ENCODE measurements at places on chromosomes 5 and 9. TPM values are rescaled to one million over a fixed set of nuclear protein-coding genes. Genes with fewer than 3 reads are reported as not detected.

GRCh38 chr5:69271376-69271775, 36.7 kb downstream of the CDK7 start:
- H3K4me3 ChIP-seq = no peak overlapping the region
- DNase-seq = no peak
- H3K27me3 ChIP-seq = no peaks in the 10 kb centered on the region
- peaks cover 26% of the 10 kb centered on the region for H3K36me3 ChIP-seq

DNA sequence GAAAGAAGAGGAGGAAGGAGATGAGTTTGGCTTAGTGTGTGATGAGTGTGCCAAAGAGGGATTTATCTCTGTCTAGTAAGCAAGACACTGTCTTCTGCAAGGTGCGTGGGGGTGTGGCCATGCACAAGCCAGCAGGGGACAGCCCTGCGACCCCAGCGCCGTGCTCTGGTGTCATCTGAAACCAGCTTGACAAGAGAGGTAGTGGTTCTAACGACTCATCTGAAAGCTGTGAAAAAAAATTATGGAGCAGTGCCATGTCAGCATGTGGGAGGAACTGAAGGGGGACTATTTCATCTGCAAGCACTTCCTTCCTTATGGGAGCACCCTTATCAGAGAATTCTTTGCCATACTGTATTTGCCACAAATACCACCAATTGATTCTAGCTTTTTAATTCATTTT, 398.6 kb downstream of the PSAT1 start:
- H3K27me3 ChIP-seq = no peaks in the 10 kb centered on the region
- no peaks in the 10 kb centered on the region for H3K4me1 ChIP-seq
- H3K27ac ChIP-seq = no peak overlapping the region
- no peak for DNase-seq
- H3K36me3 ChIP-seq = no peaks in the 10 kb centered on the region
- H3K4me3 ChIP-seq = no peak overlapping the region

DNA sequence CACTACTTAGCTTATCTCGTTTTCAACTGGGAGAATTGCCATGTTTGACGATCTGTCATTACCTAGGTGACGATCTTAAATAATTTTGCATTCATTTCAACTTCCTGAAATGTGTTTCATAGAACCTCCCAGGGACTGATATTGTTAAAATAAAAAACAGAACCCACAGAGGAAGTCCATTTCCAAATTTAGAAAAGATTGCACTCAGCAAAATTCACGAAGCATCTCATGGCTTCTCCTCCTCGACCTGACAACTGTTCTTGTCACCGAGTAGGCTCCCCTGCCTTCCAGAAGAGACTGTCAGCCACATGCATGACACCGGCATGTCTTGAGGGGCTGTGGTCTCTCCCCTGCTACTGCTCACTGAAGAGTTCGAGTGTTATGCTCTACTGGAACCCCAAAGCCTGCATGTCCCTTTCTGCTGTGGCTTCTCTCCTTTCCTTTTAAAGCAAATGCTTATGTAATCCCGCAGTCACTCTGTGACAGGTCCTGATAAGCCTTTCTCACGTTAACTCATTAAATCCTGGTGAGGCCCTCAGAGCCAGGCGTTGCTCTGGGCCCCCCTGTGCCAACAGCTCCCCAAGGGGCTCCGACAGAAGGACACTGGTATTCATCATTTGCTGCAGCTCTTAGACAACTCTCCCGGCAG, 26.8 kb upstream of the ANKRD33B start:
- peaks cover 17% of the 10 kb centered on the region for H3K4me1 ChIP-seq
- H3K27ac ChIP-seq = no peak overlapping the region
- H3K27me3 ChIP-seq = no peaks in the 10 kb centered on the region

DNA sequence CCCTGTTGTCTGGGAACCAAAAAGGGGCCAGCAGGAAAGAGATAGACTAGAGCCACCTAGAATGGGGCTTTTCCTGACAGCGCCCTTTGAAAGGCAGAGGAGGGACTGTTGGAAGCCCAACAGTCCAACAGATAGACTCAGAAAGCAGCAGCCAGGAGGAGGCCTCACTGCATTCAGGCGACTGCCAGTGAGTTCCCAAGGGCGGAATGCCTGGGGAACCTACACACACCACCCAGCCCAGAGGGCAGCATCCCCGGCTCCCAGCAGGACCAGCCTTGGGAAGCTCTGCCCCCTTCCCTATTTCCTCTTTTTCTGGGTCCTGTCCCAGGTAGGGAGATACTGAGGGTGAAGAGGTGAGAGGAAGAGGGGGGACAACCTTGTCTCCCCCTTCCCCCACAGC, 192.4 kb upstream of the KLF4 start:
- no peak for DNase-seq
- H3K36me3 ChIP-seq = no peaks in the 10 kb centered on the region
- no peak overlapping the region for H3K27ac ChIP-seq

The GFM2 gene
- 42.0 TPM for total RNA-seq

The PRSS3 gene
- 11.5 TPM for total RNA-seq

- H3K27me3 ChIP-seq = peaks cover 3% of the 10 kb centered on the region
- H3K27ac ChIP-seq = peak overlapping the region; percentile 76
- peaks cover 19% of the 10 kb centered on the region for H3K4me1 ChIP-seq
- no peaks in the 10 kb centered on the region for H3K36me3 ChIP-seq
These were observed 911 bp downstream of the ABLIM3 start for GRCh38 chr5:149141957-149142851.

- H3K27ac ChIP-seq = no peak overlapping the region
- no peak overlapping the region for H3K4me3 ChIP-seq
- peaks cover 17% of the 10 kb centered on the region for H3K4me1 ChIP-seq
- H3K36me3 ChIP-seq = peaks cover 8% of the 10 kb centered on the region
- DNase-seq = no peak
These were observed 53.4 kb downstream of the TENT4A start for GRCh38 chr5:6766604-6767093.

DNA sequence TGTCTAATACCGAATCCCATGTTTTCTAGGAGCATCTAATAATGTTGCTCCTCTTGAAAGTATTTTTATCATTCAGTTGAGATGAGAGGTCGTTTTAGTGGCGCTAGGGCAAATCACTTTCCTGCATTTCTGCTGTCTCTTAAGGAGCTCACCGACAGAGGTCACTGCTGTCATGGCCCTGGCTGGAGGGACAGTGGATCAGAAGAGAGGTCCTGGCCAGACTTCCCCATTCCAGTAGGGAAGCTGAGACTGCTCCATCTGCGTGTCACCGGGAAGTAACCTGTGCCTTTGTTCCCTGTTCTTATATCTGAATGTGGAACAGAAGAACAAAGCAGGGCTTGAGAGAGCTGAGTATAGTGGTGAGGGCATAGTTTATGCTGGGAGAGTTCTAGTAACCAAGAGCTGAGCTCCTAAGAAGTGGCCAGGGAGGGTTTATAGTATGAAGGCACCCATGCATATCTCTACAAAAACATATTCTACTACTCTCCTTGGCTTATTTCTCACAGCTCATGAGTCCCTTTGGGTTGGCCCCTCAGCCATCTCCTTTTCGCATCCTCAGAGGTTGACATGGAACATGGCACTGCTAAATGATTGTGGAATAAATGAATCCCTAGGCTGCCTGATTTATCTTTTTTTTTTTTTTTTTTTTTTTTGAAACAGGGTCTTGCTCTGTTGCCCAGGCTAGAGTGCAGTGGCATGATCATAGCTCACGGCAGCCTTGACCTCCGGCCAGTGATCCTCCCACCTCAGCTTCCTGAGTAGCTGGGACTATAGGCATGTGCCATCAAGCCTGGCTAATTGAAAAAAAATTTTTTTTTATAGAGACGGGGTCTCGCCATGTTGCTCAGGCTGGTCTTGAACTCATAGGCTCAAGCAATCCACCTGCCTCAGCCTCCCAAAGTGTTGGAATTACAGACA, 27.2 kb downstream of the ATP6V0E1 start:
- no peaks in the 10 kb centered on the region for H3K36me3 ChIP-seq
- H3K4me1 ChIP-seq = peaks cover 14% of the 10 kb centered on the region
- DNase-seq = no peak
- no peak overlapping the region for H3K4me3 ChIP-seq
- no peaks in the 10 kb centered on the region for H3K27me3 ChIP-seq

GRCh38 chr5:115243412-115243811, 19.3 kb downstream of the PGGT1B start:
- H3K36me3 ChIP-seq = peaks cover 4% of the 10 kb centered on the region
- no peak for DNase-seq
- H3K27ac ChIP-seq = no peak overlapping the region

GRCh38 chr9:118503236-118503635, 799.0 kb downstream of the TLR4 start:
- no peaks in the 10 kb centered on the region for H3K36me3 ChIP-seq
- H3K4me3 ChIP-seq = no peak overlapping the region
- H3K27me3 ChIP-seq = no peaks in the 10 kb centered on the region
- H3K27ac ChIP-seq = no peak overlapping the region
- H3K4me1 ChIP-seq = no peaks in the 10 kb centered on the region
- no peak for DNase-seq

- DNase-seq = no peak
- no peaks in the 10 kb centered on the region for H3K36me3 ChIP-seq
- H3K4me1 ChIP-seq = peaks cover 5% of the 10 kb centered on the region
- no peak overlapping the region for H3K27ac ChIP-seq
- H3K27me3 ChIP-seq = no peaks in the 10 kb centered on the region
These were observed 91.8 kb upstream of the MVB12B start for GRCh38 chr9:126234681-126235335.

DNA sequence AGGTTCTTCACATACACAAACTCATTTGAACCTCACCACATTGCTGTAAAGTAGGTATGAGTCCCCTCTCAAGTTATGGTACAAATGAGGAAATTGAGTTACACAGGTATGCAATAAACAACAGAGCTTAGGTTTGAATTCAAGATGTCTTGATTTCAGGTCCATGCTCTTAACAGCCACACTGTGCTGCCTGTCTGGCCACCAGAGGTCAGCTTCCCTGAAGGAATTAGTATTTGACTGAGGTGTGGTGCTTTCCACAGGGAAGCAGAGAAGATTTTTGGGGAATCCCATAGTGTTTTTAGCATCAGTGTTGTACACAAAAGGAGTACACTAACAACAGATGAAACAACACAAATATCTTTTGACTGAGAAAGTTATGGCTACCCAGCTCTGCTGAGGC, 94.4 kb upstream of the ITGA1 start:
- no peak overlapping the region for H3K27ac ChIP-seq
- no peak overlapping the region for H3K4me3 ChIP-seq
- DNase-seq = peak; percentile 11
- no peaks in the 10 kb centered on the region for H3K4me1 ChIP-seq

GRCh38 chr5:104909803-104910202, 1347.2 kb upstream of the NUDT12 start:
- no peaks in the 10 kb centered on the region for H3K27me3 ChIP-seq
- no peak overlapping the region for H3K4me3 ChIP-seq
- no peaks in the 10 kb centered on the region for H3K4me1 ChIP-seq

The MSMP gene
- total RNA-seq = not detected

The TIMD4 gene
- total RNA-seq = 0.40 TPM

- H3K27ac ChIP-seq = no peak overlapping the region
- no peaks in the 10 kb centered on the region for H3K36me3 ChIP-seq
- no peak overlapping the region for H3K4me3 ChIP-seq
- H3K27me3 ChIP-seq = no peaks in the 10 kb centered on the region
- H3K4me1 ChIP-seq = peaks cover 16% of the 10 kb centered on the region
- DNase-seq = no peak
These were observed 19.1 kb downstream of the DUSP1 start for GRCh38 chr5:172751761-172752510.

The NOXA1 gene
- total RNA-seq = 1.4 TPM

- no peak overlapping the region for H3K27ac ChIP-seq
- DNase-seq = no peak
- H3K36me3 ChIP-seq = peaks cover 23% of the 10 kb centered on the region
These were observed 45.6 kb downstream of the CFAP90 start for GRCh38 chr5:7805379-7805778.

- H3K27me3 ChIP-seq = no peaks in the 10 kb centered on the region
- no peak overlapping the region for H3K27ac ChIP-seq
- DNase-seq = no peak
- H3K36me3 ChIP-seq = peaks cover 4% of the 10 kb centered on the region
- H3K4me1 ChIP-seq = no peaks in the 10 kb centered on the region
These were observed 13.6 kb downstream of the NNT start for GRCh38 chr5:43616535-43616934.

GRCh38 chr5:76801159-76801802, 17.5 kb upstream of the F2RL1 start:
- no peak overlapping the region for H3K27ac ChIP-seq
- DNase-seq = no peak
- H3K36me3 ChIP-seq = no peaks in the 10 kb centered on the region
- H3K4me1 ChIP-seq = peaks cover under 1% of the 10 kb centered on the region

The HSPB3 gene
- 0.33 TPM for total RNA-seq

The PCDHGC4 gene
- total RNA-seq = 20.0 TPM

DNA sequence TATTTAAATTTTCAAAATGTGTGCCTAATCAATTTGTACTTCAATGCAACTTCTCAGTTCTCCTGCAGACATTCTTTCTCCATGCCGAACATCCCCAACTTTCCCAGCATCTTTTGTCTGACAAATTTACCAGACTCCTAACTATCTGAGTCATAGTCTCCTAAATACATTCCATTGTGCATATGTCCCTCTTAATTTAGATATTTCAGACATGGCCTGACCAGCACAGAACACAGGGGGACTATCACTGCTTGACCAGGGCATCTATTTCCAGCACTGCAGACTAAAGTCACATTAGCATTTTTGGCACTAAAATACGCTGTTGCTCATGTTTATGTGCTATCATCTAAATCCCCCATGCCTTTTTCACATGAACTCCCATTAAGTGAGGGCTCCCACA, 71.9 kb downstream of the ITGA1 start:
- no peaks in the 10 kb centered on the region for H3K36me3 ChIP-seq
- no peak overlapping the region for H3K27ac ChIP-seq
- H3K4me1 ChIP-seq = no peaks in the 10 kb centered on the region
- no peak for DNase-seq
- no peaks in the 10 kb centered on the region for H3K27me3 ChIP-seq
- H3K4me3 ChIP-seq = no peak overlapping the region

The CARTPT gene
- 17.0 TPM for total RNA-seq

- H3K27me3 ChIP-seq = no peaks in the 10 kb centered on the region
- no peak for DNase-seq
- peak overlapping the region; percentile 44 for H3K27ac ChIP-seq
- peaks cover 3% of the 10 kb centered on the region for H3K4me1 ChIP-seq
- peak overlapping the region; percentile 74 for H3K4me3 ChIP-seq
These were observed 3.6 kb downstream of the NR3C1 start for GRCh38 chr5:143399616-143400540.

DNA sequence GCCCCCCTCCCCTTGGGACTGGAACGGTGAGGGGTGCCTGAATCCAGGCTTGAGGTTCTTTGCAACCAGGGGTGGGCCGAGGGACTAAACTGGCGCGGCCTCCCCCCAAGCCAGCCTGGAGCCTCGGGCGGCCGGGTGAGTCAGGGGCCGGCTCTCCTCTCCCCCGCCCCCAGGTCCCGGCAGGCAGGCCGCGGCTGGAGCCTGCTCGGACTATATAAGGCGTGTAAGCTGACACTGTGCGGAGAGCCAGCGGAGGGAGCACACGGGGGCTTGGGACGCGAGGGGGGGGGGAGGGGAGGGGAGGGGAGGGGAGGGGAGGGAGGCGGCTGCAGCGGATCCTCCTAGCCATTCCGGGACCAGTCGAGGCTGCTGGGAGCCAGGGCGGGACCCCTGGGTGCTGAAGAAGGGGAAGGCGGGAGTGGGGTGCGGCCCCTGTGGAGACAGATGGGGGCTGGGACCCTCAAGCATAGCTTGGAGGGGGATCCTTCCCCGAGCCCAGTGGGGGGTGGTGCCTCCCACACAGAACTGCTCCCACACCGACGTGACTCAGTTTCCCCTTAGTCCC, 595 bp downstream of the PDLIM7 start:
- DNase-seq = no peak
- H3K27ac ChIP-seq = peak overlapping the region; percentile 93
- H3K4me3 ChIP-seq = peak overlapping the region; percentile 74

All from spinal cord (tissue), 10 donors.